ENCODE measurements at places on chromosomes 7 and 10.

DNA sequence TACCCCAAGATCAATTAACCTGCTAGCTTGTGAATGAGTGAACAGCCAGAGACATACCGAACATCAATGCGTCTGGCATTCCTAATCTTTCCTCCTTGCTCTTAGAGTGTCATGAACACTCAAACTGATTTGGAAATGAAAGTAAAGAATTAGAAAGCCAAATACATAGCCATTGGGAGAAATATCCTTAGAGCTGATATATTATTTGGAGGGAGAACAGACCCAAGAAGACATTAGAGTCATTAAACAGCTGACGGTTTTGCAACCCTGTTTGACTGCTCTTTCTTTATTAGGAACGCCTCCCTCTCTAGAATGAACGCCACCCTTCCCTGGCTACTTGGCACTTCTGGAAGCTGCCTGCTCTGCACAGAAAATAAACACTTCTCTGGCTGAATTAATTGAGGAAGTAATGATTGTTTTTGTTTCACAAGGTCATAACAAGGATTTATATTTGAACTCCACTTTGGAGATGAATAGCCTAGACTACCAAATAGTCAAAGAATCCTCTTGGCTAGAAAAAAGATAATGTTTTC lies 42.8 kb downstream of the CTTNBP2 start:
- DNase-seq: no peak

DNA sequence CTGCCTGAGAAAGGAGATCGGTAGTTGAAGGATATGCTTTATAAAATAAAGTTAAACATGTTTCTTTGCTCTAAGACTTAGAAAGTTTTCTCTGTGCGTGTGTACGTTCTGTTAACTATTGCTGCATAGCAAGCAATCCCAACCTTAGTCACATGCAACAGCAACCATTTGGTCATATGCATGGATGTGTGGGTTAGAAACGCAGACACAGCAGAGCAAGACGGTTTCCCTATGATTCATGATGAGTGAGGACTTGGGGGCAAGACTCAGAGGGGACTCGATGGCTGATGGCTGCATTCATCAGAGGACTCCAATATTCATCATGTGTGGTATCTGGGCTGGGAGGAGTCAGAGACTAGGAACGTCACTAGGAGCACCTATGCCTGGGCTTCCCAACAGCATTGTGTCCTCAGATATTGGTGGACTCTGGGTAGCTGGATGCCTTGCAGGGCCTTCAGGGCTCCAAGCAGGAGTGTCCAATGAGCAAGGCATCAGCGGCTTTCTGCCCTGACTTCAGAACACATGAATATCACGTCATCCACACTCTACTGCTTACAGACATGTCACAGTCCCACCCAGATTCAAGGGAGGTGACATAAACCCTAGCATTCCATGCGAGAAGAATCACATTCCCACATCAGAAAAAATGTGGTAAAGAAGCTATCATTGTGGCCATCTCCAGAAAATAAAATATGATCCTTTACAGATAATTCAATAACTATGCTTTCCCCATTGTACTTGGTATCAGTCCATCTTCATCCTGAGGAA lies 731.2 kb downstream of the TNS3 start:
- DNase-seq: no peak

DNA sequence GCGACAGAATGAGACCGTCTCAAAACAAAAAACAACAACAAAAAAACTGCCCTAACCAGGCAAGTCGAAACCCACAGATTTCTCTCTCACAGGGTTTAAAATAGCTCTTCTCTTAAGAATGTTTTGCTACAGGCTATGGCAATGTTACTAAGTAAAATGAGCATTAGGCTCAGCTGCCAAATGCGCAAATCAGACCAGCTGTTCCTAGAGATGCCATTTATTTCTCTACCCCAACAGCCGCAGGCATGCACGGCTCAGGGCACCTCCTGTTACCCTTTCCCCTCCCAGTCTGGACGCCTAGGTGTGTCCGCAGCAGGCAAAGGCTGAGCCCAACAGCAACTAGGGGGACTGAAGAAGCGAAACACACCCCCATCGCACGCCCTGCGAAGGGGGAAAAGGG lies 168.3 kb upstream of the MBL2 start:
- DNase-seq: no peak

DNA sequence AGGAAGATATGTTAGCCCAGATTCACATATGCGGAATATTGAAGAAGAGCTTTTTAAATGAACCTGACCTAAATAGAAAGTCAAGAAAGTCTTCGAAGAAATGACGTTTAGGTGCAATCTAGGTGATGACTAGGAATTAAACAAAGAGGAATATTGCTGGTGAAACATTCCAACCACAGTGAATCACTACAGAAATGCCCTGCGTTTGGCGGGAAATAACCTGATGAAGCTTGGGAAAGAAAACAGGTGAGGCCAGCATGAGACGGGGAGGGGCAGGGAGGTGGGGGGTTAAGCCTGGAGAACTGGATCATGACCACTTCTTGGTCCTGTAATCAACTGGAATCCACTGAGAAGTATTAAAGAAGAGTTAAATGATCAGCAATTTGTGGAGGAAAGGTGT lies 299.4 kb upstream of the VSTM2A start:
- no peak for DNase-seq

GRCh38 chr7:102395592-102395872 lies 631 bp upstream of the PRKRIP1 start:
- DNase-seq: no peak

GRCh38 chr10:22637491-22637890 lies 76.9 kb downstream of the PIP4K2A start:
- DNase-seq: no peak

Data from nucleus accumbens (tissue), 56 donors.